Right lung (tissue), 10 donors: ENCODE measurements at places on chromosomes 12 and 14. TPM values are rescaled to one million over a fixed set of nuclear protein-coding genes. Genes with fewer than 3 reads are reported as not detected.

Gene CCDC77
- 22.8 TPM for polyA plus RNA-seq

Gene ANAPC5
- polyA plus RNA-seq = 167 TPM

Gene TAS2R42
- not detected for polyA plus RNA-seq

GRCh38 chr14:59097681-59098080 lies 90.8 kb upstream of the DAAM1 start:
- DNase-seq = no peak

- no peak for DNase-seq
Measured at GRCh38 chr12:77521508-77522115, 309.1 kb upstream of the NAV3 start.

DNA sequence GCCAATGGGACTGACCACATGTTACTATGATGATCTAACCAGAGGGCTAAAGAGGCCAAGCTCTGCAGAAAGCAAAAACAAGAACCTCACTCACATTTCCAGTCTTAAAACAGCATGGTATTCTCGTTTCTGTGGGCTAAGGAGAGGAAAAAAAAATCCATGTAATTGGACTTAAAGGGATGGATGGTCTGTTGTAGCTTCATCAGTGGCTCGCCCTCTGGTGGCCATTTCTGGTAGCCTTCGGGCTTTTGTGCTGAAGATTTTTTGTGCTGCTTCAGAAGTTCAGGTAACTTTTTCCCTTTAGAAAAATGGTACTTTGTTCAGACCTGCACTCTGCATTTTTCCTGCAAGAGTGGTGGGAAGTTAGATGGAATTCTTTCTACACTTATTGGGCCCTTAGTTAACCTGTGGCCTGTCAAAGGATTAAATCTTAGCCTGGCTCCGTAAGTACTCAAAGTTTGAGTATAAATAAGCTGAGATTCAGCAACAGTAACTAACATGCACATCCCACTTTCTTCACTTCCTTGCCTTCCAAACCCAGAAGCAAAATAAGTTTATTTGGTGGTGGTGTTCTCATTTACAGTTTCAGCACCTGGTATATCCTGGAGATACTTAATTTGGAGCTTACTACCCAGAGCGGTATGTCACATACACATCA lies 22.3 kb downstream of the DCAF4 start:
- peak; percentile 25 for DNase-seq

DNA sequence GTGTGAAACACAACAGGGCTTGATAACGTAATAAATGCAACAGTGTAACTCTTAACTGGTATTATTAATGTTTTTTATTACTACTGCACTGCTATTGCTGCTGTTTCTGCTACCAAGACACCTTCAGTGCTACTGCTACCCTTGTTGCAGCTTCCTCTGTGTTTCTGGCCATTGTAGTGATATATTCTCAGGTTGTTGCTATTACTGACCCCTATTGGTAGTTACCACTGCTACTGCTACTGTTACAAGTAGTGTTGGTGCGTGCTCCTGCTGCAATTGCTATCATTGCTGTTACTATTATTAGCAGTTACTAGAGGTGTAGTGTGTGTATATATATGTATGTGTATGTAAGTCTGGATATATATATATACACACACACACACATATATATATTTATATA lies 87.2 kb upstream of the PTPRB start:
- DNase-seq = no peak

- peak; percentile 53 for DNase-seq
Measured at GRCh38 chr12:4809013-4809448, 88.8 kb downstream of the GALNT8 start.

- DNase-seq = no peak
Measured at GRCh38 chr14:74346341-74346740, 1.9 kb upstream of the VRTN start.

GRCh38 chr14:68814238-68814538 lies 21.3 kb upstream of the ZFP36L1 start:
- DNase-seq = no peak

DNA sequence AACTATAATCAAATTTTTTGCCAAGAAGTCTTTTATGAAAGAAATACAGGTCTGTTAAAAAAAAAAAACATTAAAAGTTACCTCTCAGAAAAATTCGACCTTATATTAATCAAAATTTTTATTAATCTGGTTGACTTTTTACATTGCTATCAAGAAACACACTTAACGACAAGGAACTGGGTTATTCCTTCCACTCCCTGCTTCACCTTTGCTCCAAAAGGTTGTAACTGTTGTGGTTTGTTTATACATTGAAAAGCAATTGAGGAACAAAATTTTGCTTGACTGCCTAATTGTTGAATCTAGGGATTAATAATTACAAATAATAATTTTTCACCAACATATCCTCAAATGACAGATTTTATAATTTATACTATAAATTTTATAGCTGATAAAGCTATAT lies 28.4 kb downstream of the TSPAN8 start:
- no peak for DNase-seq
